AG09319 (cell line): ENCODE measurements at places on chromosomes 5 and 9.

DNA sequence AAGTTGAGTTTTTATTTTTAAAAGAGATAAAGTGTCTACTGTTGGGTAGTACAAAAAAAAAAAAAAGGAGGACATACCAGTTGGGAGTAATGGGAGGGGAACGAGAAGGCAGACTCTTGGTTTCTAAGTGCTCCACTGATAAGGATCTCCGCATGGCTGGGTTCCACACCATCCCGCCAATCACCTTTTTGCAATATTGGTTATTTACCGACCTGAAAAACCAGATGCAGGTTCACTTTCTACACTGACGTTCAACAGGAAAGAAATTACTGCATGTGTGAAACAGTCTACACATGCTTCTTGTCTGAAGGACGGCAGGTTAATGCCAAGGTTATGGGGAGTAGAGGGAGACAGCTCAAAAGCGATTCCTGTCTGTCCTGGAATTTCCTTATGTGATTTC, 75.5 kb downstream of the PTPN3 start:
- no peak for DNase-seq

GRCh38 chr5:1643651-1644392, 120.1 kb upstream of the LPCAT1 start:
- no peak for DNase-seq

- no peak for DNase-seq
Measured at GRCh38 chr5:42035526-42035925, 110.4 kb downstream of the FBXO4 start.

DNA sequence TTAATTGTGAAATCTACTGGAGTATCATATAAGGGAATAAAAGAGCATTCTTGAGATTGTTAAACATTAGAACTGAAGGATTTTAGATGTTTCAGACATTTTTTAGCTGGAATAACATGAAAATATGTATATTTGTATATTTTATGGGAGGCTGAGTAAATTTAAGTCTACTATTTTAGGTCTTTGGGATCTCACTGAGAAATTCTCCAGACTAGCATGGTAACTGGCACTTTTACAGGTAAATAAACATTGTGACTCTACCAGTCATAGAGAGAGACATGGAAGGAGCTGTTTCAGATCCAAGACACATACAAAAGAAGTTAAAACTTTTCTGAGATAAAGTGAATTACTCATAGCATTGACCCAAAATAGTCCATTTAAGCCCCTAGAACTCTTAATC, 59.4 kb downstream of the NDUFAF2 start:
- peak; percentile 7 for DNase-seq

DNA sequence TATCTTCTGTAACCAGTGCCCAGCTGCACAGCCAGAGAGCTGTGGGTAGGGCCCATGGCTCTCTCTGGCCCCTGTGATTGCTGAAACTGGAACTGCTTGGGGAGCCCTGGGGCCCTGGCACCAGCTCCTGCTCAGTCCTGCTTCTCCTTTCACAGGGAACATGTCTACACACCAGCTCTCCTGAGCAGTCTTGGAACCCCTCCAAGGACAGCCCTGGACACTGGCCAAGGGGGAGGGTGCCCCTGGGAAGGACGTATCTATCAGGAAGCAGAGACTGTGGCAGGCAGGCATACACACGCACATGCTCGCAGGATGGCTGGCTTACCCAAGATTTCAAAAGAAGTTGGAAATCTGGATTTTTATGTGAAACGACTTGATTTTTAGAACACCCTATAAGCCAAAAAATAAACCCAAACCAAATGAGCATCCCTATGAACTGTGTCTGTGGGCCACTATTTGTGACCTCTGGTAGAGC, 8.8 kb upstream of the TRAF1 start:
- DNase-seq, result peak; percentile 87

- no peak for DNase-seq
Measured at GRCh38 chr9:111969622-111970021, 73.0 kb downstream of the UGCG start.

DNA sequence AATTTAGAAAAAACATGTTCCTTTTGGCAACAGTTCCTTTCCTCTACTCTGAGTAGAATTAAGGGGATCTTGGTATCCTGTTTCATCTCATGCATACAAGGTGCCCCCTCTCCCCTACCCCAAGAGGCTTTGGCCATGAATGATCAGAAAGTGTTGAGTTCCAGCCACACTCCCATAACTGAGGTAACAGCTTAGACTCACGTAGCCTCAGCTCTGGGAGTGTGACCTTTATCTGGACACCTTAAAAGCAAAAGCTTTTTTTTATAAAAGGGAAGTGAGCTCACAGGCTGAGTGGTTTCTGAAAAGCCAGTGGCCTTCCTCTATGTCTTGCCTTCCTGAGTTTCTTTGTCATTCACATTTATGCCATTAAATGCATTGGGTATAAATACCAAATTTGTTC, 900 bp upstream of the HAVCR2 start:
- DNase-seq, result no peak

DNA sequence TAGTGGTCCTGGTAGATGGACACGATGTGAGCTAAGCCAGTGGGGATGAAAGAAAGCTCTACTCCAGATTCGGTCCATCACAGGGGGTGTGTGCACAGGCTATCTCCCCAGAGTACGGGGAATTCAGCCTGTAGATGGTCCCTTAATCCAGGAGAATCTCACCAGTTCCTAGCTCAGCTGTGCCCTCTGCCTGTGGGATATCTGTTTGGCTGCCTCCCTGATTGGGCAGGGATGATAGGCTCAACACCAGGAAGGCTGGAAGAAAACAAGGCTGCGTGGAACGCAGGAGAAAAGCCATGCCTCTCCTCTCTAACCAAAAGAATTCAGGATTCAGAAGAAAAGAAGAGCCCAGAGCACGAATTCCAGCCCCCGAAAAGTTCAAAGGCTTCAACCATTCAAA, 40.9 kb downstream of the VLDLR start:
- no peak for DNase-seq

- DNase-seq, result no peak
Measured at GRCh38 chr5:138241688-138242571, 28.8 kb upstream of the CDC23 start.
